ENCODE measurements at places on chromosomes 13 and 19.

- no peak overlapping the region for H3K27ac ChIP-seq
- H3K36me3 ChIP-seq, result peaks cover 7% of the 10 kb centered on the region
- H3K4me3 ChIP-seq, result no peak overlapping the region
- ATAC-seq, result no peak
Observed at GRCh38 chr19:46970815-46971214, 48.8 kb upstream of the NPAS1 start.

GRCh38 chr19:30206187-30206586 is 166.0 kb upstream of the ZNF536 start:
- ATAC-seq, result no peak
- no peak overlapping the region for H3K4me3 ChIP-seq
- peaks cover 34% of the 10 kb centered on the region for H3K27me3 ChIP-seq
- H3K4me1 ChIP-seq, result no peaks in the 10 kb centered on the region
- no peaks in the 10 kb centered on the region for H3K36me3 ChIP-seq
- no peak overlapping the region for H3K27ac ChIP-seq

- no peak overlapping the region for H3K27ac ChIP-seq
- no peaks in the 10 kb centered on the region for H3K4me1 ChIP-seq
- H3K4me3 ChIP-seq, result no peak overlapping the region
- no peaks in the 10 kb centered on the region for H3K27me3 ChIP-seq
Observed at GRCh38 chr19:1823539-1824251, 11.6 kb upstream of the ATP8B3 start.

DNA sequence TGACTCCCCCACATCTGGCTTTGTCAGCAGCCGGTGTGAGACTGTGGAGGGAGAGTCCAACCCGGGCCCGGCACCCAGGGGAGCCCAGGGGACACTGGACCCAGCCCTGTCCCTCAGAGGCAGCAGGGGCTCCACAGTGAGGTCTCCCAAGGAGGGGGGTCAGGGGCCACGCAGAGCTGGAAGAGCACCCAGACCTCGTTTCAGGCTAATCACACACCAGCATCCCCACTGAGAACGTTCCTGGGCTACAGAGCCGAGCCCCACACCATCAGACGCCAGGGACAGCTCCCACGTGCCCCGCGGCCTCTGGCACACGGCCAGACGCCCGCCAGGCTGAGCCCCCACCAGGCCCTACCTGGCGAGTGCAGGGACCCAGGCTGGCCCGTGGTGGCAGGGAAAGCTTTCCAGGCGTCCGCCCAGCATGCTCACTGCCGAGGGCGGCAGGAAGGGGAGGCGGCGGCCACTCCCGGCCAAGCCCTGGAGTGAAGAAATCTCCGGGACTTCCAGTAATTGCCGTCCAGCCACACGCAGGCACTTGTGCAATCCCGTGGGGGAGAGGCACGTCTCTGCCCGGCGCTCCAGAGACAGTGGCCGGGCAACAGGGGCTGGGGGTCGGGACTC is 19.2 kb downstream of the SBNO2 start:
- H3K4me1 ChIP-seq, result peaks cover 78% of the 10 kb centered on the region
- H3K36me3 ChIP-seq, result peaks cover 69% of the 10 kb centered on the region
- peak overlapping the region; percentile 32 for H3K4me3 ChIP-seq
- no peaks in the 10 kb centered on the region for H3K27me3 ChIP-seq
- peak overlapping the region; percentile 84 for H3K27ac ChIP-seq
- peak; percentile 87 for ATAC-seq

- no peak overlapping the region for H3K4me3 ChIP-seq
- H3K27ac ChIP-seq, result no peak overlapping the region
- no peaks in the 10 kb centered on the region for H3K27me3 ChIP-seq
- H3K36me3 ChIP-seq, result no peaks in the 10 kb centered on the region
- H3K4me1 ChIP-seq, result no peaks in the 10 kb centered on the region
- no peak for ATAC-seq
Observed at GRCh38 chr19:51822325-51822724, 27.4 kb downstream of the FPR3 start.

DNA sequence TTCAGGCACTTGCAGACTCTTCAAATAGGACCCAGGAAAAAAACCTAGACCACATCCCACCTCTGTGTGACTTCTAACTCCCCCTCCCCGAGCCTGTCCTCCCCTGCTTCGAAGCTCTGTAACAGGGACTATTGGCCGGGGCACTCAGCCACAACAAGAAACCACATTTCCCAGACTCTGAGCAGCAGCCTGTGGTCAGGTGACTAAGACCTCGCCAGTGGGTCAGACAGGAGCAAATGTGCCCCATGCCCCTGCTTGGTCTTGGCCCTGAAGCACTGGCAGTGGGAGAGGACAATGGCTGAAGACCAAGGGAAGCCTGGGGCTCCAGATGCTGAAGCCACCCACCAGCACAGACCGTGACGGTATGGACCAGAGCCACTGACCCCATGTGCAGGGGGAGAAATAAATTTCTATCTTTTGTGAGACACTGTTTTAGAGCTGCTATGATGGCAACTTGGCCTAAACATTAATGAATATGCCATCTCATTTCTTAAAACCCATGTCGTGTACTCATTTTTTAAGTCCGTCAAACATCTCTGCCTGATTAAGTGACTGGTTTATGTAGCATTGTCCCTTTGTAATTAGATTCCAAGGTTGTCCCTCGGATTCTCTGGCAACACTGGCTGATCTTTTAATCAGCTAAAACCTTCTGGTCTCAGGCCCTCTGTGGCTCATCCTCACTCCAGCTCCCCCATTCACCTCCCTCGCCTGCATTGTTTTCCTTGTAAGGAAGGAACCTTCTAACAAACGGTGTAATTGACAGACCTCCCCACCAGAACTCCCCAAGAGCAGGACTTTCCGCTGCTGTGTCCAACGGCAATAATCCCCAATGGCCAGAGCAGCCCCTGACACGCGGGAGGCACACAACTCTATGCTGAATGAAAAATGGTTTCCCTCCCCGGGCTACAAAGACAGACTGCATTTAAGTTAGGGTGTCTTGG is 98.4 kb downstream of the STK24 start:
- ATAC-seq, result no peak
- H3K27me3 ChIP-seq, result no peaks in the 10 kb centered on the region
- peak overlapping the region; percentile 44 for H3K27ac ChIP-seq
- H3K36me3 ChIP-seq, result no peaks in the 10 kb centered on the region
- H3K4me3 ChIP-seq, result no peak overlapping the region
- H3K4me1 ChIP-seq, result no peaks in the 10 kb centered on the region

- no peaks in the 10 kb centered on the region for H3K4me1 ChIP-seq
- no peak overlapping the region for H3K27ac ChIP-seq
- H3K4me3 ChIP-seq, result no peak overlapping the region
- ATAC-seq, result peak; percentile 46
Observed at GRCh38 chr13:113022745-113023574, 53.9 kb downstream of the MCF2L start.

- no peaks in the 10 kb centered on the region for H3K27me3 ChIP-seq
- no peaks in the 10 kb centered on the region for H3K4me1 ChIP-seq
- no peak for ATAC-seq
- no peak overlapping the region for H3K4me3 ChIP-seq
Observed at GRCh38 chr13:79870123-79870522, 389.2 kb downstream of the NDFIP2 start.

GRCh38 chr19:18507727-18508440 is 14.0 kb downstream of the ELL start:
- no peaks in the 10 kb centered on the region for H3K4me1 ChIP-seq
- peak; percentile 15 for ATAC-seq
- no peaks in the 10 kb centered on the region for H3K27me3 ChIP-seq
- peak overlapping the region; percentile 60 for H3K27ac ChIP-seq
- no peaks in the 10 kb centered on the region for H3K36me3 ChIP-seq
- no peak overlapping the region for H3K4me3 ChIP-seq

GRCh38 chr13:34720618-34721017 is 221.5 kb upstream of the NBEA start:
- no peak overlapping the region for H3K4me3 ChIP-seq
- ATAC-seq, result no peak
- no peak overlapping the region for H3K27ac ChIP-seq
- no peaks in the 10 kb centered on the region for H3K36me3 ChIP-seq

GRCh38 chr13:51781246-51782022 is 22.5 kb downstream of the DHRS12 start:
- no peaks in the 10 kb centered on the region for H3K27me3 ChIP-seq
- H3K4me3 ChIP-seq, result no peak overlapping the region
- peaks cover 12% of the 10 kb centered on the region for H3K36me3 ChIP-seq
- no peak for ATAC-seq
- no peak overlapping the region for H3K27ac ChIP-seq

DNA sequence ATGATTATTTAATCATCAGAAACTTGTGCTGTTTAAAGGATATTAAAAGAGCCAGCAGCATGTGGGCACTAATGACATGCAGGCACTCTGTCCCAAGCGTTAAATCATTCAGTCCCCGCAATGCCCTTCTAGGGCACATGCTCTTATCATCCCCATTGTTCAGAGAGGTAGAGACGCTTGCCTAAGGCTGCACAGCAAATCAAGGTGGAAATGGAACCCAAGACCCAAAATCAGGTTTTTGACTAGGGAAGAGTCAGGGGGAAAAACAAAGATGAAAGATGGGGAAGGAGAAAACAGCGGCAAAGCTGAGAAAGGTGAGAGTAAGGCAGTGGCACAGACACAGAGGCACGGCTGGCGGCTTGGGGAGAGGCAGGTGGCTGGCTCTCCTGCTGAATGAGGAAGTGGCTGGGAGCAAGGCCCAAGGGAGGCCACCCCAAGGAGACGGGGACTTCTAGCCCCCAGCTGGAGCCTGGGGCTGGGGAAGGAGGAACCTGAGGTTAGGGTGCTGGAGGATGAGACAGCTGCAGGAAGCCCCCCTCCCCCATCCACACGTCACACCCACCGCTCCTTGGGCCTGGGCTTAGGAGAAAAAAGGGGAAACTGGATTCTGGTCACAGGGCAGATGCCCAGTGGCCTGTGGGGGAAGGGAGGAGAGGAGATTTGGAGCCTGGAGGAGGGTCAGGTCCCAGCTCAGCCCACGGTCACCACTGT is 1.0 kb upstream of the TYROBP start:
- H3K27me3 ChIP-seq, result no peaks in the 10 kb centered on the region
- peak; percentile 75 for ATAC-seq
- H3K4me1 ChIP-seq, result no peaks in the 10 kb centered on the region
- no peak overlapping the region for H3K4me3 ChIP-seq
- peak overlapping the region; percentile 97 for H3K27ac ChIP-seq

DNA sequence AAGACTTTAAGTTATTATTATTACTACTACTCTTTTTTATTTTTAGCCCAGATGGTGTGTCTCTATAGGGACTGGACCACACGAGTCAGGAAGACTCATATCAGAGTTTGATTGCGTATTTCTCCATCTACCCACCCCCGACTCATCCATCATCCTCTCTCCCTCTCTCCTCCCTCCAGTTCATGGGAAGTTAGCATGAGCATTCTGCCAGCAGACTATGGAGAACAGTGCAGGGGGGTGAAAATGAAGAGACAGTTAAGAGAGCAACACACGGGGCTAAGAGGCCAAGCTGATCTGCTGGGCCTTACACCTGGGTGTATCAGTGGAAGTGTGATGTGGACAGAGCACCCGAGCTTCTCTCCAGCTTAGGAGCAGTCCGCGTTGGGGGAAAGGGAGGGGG is 95.0 kb downstream of the UQCRFS1 start:
- peaks cover 10% of the 10 kb centered on the region for H3K27me3 ChIP-seq
- no peak overlapping the region for H3K27ac ChIP-seq
- ATAC-seq, result peak; percentile 30
- no peak overlapping the region for H3K4me3 ChIP-seq
- H3K36me3 ChIP-seq, result no peaks in the 10 kb centered on the region

DNA sequence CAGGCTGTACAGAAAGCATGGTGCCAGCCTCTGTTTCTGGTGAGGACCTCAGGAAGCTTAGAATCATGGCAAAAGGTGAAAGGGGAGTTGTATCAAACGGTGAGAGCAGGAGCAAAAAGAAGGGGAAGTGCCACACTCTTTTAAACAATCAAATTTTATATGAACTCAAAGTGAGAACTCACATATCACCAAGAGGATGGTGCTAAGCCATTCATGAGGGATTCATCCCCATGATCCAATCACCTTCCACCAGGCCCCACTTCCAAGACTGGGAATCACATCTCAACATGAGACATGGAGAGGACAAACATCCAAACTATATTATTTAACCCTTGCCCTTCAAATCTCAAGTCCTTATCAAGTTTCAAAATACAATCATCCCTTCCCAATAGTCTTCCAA is 836.7 kb downstream of the SLITRK5 start:
- H3K4me1 ChIP-seq, result no peaks in the 10 kb centered on the region
- H3K27me3 ChIP-seq, result no peaks in the 10 kb centered on the region
- H3K4me3 ChIP-seq, result no peak overlapping the region
- no peak overlapping the region for H3K27ac ChIP-seq
- H3K36me3 ChIP-seq, result no peaks in the 10 kb centered on the region

DNA sequence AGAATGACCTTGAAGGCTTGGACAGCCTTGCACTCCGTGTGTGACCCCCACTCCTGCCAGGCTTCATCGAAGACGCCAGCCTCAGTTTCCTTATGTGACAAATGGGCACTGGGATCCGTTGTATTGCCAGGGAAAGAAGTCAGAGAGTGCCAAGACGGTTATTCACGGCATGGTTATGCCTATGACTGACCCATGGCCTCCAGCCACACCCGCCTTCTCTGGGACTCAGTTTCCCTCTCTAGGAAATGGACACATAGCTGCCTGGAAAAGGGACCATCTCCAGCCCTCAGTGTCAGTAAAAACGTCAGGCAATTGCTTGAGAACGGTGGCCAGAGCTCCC is 915 bp upstream of the UBE2S start:
- ATAC-seq, result no peak
- peak overlapping the region; percentile 85 for H3K4me3 ChIP-seq
- H3K27me3 ChIP-seq, result no peaks in the 10 kb centered on the region
- no peaks in the 10 kb centered on the region for H3K4me1 ChIP-seq

DNA sequence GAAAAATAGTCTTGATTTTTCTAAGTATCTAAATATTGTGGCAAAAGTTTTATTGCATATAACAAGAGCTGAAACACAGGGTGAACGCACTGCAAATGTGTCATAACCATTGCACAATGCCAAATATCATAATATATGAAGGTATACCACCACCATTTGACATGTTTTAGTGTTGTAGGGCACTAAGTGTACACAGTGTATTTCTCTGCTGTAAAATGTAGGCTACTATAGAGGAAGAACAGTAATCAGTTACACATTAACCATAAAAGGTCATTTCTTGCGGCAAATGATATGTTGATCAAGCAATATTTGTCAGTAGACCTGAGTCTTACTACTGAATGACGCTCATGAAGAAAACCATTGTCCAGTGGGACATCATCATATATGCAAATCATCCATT is 18.3 kb upstream of the KLF5 start:
- no peak for ATAC-seq
- no peak overlapping the region for H3K27ac ChIP-seq

DNA sequence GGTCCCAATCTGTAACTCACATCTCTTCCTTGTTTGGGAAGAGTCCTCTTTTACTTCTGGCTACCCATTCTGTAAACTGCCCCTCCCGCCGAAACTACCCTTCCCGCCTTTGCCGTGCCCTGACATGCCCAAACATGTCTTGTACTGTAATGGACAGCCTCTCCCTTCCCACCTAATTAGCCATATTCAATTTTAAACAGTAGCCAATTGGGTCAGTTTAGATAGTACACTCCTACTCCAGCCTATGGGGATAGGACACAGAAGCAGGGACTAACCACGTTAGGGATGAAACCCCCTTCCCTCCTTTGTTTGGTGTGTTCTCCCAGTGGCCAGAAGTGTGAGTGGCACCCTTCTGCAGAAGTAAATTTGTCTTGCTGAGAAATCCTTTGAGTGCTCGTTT is 34.2 kb downstream of the SACS start:
- no peaks in the 10 kb centered on the region for H3K36me3 ChIP-seq
- no peaks in the 10 kb centered on the region for H3K4me1 ChIP-seq
- H3K27ac ChIP-seq, result no peak overlapping the region
- H3K4me3 ChIP-seq, result no peak overlapping the region

All from gastroesophageal sphincter (tissue), 4 donors.